Vein endothelial cell (primary cell): ENCODE measurements at places on chromosomes 13 and 19. TPM values are rescaled to one million over a fixed set of nuclear protein-coding genes. Genes with fewer than 3 reads are reported as not detected.

The ZNF530 gene
- 3.6 and 6.9 TPM in 2 replicates for total RNA-seq

The GSX1 gene
- total RNA-seq: not detected in 2 replicates

The ZNF677 gene
- 20.6 and 30.4 TPM in 2 replicates for total RNA-seq

The ZIM2 gene
- not detected in 2 replicates for total RNA-seq

The EEF1AKMT1 gene
- 5.9 and 8.2 TPM in 2 replicates for total RNA-seq

The FCAR gene
- not detected in 2 replicates for total RNA-seq

The CASP14 gene
- total RNA-seq: not detected in 2 replicates

The TUBA3C gene
- total RNA-seq: not detected in 2 replicates

The DKKL1 gene
- 0.98 TPM in 1 of 2 replicates, not detected in the other for total RNA-seq

The BLOC1S3 gene
- total RNA-seq: 8.8 and 9.1 TPM in 2 replicates

The GRIN3B gene
- total RNA-seq: 1.2 and 4.2 TPM in 2 replicates

The ATP4B gene
- total RNA-seq: under 0.01 TPM in 1 of 2 replicates, not detected in the other

The HNRNPA1L2 gene
- total RNA-seq: 3.4 and 4.9 TPM in 2 replicates

The ZNF506 gene
- 6.9 and 13.1 TPM in 2 replicates for total RNA-seq

The CLEC4M gene
- total RNA-seq: not detected in 2 replicates
